ENCODE measurements at places on chromosomes 6 and 20.
A peak's percentile ranks its signal among the peaks of the same experiment; 100 is the strongest.

- no peak for DNase-seq
Measured at GRCh38 chr6:131366223-131366622, 206.8 kb upstream of the ARG1 start.

GRCh38 chr6:132768051-132768517 lies 10.4 kb upstream of the VNN2 start:
- no peak for DNase-seq

DNA sequence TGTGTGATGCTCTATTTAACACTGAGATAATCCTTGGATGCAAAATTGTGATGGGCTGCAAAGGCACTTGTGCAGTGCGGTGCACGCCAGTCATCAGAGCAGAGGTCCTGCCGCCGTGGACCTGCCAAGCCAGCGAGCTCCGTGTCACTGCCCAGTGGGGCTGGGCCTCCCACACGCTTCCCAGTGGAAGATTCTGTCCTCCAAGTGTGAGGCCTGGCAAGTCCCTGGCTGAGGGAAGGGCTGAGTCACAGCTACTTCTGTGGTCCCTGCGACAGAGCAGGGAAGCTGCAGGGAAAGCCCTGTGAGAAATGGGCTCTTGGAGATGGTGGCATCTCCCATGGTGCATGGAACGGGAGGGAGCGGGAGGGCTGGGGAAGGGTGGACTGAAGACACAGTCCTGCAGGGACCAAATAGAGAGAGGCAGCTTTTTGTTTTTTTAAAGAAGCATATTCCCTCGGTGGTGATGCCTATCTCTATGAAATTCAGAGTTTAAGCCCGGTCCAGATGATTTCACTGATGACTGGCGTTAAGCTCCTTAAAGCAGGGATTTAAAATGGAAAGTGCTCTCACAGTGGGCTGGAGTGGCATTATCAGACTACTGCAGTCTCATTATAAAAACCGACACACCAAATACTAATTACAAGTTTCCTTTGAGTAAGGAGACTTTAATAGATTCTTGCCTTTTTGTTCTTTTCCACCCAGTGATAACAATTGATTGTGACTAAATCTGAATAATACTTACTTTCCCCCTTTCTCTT lies 413.7 kb downstream of the QKI start:
- DNase-seq, result no peak

DNA sequence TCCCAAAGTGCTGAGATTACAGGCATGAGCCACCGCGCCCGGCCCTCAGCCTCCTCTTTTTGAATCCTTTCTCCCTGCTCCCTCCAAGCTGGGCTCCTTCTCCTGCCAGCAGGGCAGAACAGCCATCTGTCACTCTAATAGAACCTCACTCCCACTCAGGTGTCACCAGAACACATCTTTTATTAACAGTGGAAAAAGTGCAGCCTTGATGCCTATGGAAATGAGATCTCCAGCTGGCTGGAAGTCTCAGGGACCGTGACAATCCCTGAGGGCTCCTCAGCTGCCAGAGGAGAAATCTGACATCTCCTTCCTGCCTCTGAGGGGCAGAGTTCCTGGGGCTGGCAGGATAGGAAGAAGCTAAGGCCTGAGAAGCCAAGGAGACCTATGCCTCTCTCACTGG lies 28.0 kb downstream of the TMC2 start:
- no peak for DNase-seq

DNA sequence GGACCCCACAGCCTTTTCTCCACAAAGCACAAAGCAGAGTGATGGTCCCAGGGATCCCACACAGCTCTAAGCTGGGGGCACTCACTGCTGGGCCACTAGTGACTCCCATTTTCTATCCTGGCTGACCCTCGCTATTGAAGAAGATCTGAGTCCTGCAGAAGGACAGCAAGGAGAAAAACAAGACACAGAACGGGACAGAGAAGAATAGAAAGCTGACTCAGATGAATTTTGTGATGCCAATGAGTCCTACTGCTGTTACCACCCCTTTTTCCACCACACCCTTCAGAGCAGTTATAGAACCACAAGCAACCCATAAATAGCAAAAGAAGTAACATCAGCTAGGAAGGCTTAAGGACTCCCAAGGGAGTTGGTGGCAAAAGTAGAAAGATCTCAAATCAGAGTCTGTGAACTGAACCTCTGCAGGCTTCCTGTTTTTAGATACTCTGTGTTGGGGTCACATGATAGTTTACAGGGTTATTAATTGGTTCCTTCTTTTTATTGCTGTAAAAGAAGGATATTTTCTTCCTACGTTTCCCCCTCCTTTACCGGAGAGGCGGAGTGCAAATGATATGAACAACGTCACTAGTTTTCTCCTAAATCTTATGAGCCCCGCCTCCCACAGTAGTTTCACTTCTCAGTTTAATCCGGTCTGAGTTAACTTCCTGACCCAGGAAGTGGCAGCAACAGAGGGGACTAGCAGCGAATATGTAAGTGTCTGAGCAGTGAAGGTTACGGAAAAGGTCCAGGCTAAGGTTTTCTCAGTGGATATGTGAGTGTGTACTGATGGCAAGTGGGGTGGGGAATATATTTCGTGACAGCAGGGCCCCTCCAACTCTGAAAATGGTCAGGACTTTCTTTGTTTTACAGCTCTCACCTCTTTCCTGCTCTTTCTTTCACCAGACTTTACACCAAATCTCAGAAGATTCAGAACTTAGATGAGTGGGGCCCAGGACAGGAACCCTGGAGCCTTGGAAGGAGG lies at the start of gene TRIM38:
Gene TRIM38 (plus strand): TSS at position 654 of the 979 bp plus-strand sequence. CDS start 3,721 bp downstream, outside the sequence.
- peak; percentile 33 for DNase-seq

GRCh38 chr6:148864941-148865340 lies 118.1 kb downstream of the UST start:
- DNase-seq, result no peak

GRCh38 chr6:89843070-89843469 lies 13.4 kb downstream of the CASP8AP2 start:
- DNase-seq, result no peak

- DNase-seq, result peak; percentile 78
Measured at GRCh38 chr6:31739639-31740396, at the start of gene MSH5. MSH5 (plus strand) TSS chr6:31740005; CDS start chr6:31740467, 462 bp downstream.

- DNase-seq, result no peak
Measured at GRCh38 chr20:49447946-49448809, 34.3 kb downstream of the KCNB1 start.
